ENCODE measurements at places on chromosomes 5 and 9.

- DNase-seq = no peak
Observed at GRCh38 chr5:110038297-110038997, 348.7 kb downstream of the MAN2A1 start.

DNA sequence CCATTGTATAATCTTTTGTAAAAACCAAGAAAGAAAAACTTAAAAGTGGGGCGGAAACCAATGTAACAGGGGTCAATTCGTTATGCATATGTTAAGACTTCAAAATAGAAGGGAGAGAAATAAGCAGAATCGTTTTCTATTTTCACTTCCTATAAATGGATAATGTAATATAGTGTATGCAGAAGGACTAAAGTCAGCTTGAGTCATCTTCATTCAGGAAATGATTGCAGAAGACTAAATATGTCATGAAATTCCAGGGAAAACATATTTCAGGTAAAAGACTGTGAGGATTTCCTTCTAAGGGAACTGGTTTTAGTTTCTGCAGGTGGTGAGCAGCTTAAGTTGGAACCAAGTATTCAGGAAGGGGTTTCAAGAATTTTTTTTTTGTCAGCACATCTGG is 753.3 kb downstream of the IRX1 start:
- no peak for DNase-seq

- no peak for DNase-seq
Observed at GRCh38 chr9:98225015-98225442, 30.4 kb downstream of the TBC1D2 start.

DNA sequence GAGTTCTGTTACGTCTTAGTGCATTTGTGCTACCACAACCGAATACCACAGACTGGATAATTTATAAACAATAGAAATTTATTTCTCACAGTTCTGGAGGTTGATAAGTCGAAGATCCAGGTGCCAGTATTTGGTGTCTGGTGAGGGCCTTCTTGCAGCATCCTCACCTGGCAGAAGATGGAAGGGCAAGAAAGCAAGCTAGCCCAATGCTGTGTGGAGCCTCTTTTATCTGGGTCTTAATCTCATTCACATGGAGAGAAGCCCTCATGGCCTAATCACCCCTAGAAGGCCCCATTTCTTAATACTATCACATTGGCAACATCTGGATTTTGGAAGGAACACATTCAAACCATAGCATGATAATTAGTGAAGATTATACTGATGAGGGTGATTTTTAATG is 159.3 kb downstream of the CHSY3 start:
- no peak for DNase-seq

DNA sequence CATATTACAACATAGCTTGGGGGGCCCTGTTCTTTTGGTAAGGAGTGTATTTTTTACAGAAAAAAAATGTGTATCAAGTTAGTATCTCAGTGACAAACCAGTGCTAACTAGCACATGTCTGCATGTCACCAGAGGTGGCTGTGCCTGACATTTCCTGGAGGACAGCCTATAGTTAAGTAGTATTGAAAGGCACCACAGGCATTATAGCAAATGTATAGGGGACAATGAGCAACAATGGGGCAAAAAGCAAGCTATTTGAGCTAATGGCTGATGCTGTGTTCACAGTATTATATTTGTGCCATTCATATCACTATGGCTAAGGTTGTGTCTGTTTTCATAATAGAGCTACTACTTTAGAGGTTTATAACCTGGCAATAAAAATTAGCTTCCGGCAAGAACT is 1644.0 kb downstream of the MAT2B start:
- no peak for DNase-seq

DNA sequence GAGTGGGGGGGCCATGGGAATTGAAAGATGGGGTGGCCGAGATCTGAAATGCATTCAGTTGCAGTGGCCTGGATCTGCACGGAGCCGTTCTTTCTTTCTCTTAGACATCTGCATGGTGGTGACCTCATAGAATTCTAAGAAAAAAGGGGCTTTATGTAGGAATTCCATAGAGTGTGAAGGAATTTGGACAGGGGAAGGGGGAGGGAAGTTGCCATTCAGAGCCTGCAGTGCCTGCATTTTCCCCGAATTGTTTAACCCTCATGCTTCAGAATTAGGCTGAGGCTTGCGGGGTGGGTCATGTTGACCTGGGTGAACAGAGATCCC is 4.9 kb downstream of the NEK6 start:
- DNase-seq = no peak

DNA sequence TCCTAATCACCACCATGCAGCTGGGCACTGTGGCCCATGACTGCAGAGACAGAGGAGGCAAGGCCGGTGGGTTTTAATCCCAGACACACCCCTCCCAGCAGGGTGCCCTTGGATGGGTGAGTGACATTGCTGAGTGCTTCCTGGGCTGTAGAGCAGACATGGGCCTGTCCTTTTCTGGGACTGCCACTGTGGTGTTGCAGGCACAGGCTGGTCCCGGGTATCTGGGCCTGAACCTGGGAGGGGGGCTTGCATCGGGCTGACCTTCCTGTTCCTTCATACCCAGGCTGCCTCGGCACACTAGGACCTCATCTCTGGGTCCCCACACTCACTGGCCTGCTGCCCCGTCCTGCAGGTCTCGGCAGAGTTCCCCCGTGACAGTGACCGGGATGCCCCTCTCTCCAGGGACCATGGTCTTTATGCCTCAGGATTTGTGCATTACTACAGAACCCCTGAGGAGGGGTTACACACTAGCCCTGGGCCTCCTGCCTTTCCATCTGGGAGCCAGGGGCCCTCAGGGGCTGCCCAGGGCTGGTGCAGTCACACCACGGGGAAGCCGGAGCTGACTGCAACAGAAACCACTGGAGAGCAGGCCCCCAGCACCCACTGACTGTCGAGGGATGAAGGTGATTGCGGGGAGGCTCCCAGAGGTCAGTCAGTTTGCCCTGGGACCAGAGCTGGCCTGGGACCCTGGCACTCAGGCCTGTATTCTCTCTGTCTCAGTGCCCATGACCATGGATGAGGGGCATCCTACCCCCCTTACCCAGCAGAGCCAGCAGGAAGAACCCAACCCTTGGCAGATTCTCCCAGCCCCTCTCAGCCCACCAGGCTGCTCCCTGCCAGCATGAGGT is 8.9 kb upstream of the SLC25A48 start:
- no peak for DNase-seq

DNA sequence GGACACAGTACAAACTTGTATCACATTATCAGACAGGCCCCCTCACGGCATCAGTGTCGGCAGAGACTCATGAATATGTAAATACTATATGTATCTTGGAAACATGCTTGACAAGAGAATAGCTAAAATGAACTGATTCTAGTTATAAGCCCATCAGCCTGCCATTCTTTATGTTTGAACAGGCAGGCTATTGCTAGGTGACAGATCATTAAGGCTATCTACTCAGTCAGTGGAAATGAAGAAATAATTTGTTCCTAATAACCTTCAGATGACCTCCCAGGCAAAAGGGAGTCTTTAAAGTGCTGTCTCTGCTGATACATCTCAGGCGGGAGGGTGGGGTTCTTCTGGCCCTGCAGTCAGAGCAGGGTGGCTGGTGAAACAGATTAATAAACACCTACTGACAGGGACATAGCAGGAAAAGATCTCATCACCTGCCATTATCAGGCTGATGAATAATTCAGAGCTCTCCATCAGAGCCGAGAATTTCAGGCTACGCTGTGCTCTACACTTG is 394.2 kb downstream of the RASEF start:
- no peak for DNase-seq

DNA sequence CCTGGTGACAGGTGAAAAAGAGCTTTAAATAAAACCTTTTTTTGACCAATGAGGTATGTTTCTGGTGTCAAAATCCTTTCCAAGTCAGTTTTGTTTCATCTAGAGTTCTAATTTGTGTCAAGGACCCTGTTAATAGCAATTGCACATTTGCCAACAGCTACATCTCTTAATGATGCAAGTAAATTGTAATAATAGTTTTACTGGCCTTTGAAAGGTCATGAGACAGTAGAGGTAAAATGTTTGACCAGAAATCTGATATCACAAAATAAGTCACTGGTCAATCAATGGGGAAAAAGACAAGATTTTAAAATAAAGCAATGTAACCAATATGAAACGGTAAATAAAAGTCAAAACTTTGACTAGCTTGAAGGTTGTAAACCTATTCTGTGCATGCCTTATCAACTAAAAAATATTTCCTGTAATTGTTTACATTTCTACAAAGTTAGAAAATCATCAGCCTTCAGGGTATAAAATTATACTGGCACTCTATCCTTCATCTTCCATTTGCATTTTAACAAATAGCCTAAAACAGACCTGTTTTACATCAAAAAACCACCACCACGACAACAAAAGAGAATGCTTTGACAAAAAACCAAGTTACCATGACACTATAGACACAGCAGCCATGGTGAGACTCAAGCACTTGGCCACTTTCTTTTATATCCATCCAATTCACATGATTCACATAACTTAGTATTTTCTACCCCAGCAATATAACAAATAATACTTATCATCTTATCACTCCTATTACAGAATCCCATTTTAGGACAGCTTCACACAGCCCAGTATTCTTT is 3.0 kb downstream of the NADK2 start:
- DNase-seq = no peak
